PC-3 (cell line): ENCODE measurements at places on chromosomes 5 and 9. TPM values are rescaled to one million over a fixed set of nuclear protein-coding genes. Genes with fewer than 3 reads are reported as not detected.

GRCh38 chr9:81613002-81613812 lies 76.1 kb downstream of the TLE1 start:
- DNase-seq: no peak

- DNase-seq: no peak
Measured at GRCh38 chr9:134187110-134187531, 22.8 kb upstream of the RNU6ATAC start.

GRCh38 chr9:96487029-96487396 lies 37.0 kb downstream of the HABP4 start:
- DNase-seq: no peak

The MARCOL gene
- not detected in 2 replicates for total RNA-seq

GRCh38 chr5:143001764-143002351 lies 231.7 kb downstream of the ARHGAP26 start:
- peak; percentile 16 for DNase-seq
